Hepatocyte (in vitro differentiated cells): ENCODE measurements at places on chromosomes 2 and 18.

- no peak for DNase-seq
These were observed 189.1 kb upstream of the SALL3 start for GRCh38 chr18:78790511-78790910.

- DNase-seq = no peak
These were observed 228.9 kb downstream of the BCL11A start for GRCh38 chr2:60324536-60324935.

- peak; percentile 79 for DNase-seq
These were observed 31.5 kb upstream of the PDIA6 start for GRCh38 chr2:10844097-10844496.

- no peak for DNase-seq
These were observed 264.9 kb downstream of the ALPK2 start for GRCh38 chr18:58363767-58364540.

DNA sequence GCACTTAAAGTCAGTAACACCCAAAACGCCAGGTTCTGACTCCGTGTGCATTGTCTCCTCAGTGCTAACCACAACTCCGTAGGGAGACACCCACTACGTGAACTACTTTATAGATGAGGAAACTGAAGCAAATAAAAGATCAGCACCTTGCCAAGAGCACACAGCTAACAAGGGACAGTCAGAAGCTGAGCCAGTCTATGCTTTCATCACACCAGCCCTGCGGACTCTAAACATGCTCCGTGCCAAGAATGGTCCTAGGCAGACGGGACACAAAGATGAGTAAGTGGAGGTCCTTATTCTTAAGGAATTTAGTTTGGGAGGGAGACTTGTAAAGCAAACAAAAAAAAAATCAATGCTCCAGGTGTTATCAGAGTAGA lies 9.6 kb downstream of the MBOAT2 start:
- no peak for DNase-seq

DNA sequence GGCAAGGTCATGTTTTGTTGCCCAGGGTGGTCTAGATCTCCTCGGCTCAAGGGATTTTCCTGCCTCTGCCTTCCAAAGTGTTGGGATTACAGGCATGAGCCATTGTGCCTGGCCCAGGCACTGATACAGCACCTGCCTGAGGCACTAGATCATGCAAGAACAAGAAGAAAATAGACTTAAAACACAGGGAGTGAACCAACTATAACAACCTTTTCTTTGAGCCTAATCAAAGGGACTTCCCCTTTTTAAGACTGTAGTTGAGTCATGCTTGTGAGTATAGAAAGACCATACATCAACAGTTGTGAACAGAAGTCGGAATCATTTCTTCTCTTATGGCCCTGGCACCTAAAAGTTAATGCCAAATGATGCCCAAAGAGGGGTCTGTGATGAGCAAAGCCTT lies 47.9 kb upstream of the MAPRE2 start:
- DNase-seq = no peak

DNA sequence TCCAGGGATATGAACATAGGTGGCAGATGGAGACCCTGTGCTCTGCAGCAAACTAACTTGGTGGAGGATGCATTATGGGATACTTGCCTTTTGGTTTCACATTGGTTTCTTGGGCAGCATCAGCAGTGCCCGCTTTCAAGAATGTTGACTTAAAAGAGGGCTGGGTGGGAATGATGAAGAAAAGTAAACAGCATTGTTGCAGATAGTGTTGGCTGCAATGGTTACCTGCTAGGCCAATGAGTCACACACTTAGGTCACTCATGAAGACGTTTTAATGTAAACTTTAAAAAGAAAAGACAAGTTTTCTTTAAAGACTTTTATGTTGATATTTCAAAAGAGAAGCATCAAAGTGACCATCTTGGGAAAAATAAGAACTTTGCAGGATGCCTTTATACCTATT lies 26.1 kb upstream of the FAM237A start:
- peak; percentile 9 for DNase-seq

GRCh38 chr2:131426727-131427126 lies 49.2 kb upstream of the TUBA3D start:
- DNase-seq = no peak

- no peak for DNase-seq
These were observed 20.4 kb downstream of the LYPD6B start for GRCh38 chr2:149058936-149059335.

DNA sequence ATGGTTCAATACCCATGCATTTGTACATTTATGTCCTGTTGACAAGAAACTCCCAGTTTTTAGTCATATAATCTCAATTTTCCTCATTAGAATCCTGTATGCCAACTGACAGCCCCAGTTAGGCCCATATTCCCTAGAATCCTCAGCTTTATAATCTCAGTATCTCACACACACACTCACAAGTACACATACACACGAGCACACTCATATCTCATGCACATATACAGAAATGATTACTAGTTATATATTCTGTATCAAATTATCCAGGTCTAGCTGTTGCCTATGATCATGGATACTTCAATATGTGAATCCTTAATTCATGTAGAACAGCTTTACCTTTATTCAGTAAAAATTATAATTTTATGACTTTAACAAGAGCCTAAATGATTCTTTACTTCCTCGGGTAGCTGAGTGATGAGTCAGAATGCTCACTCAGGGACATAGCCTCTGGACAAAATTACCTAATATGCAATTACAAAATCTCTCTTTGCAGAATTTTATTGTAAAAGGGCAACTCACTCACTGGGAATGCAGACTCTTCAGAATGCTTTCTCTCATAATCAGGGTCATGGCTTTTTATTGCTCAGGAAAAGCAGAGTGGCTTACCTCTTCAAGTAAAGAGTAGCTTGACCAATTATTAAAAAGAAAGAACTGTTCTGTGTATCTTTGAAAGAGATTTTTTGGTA lies 193.6 kb upstream of the PIK3C3 start:
- DNase-seq = peak; percentile 37

DNA sequence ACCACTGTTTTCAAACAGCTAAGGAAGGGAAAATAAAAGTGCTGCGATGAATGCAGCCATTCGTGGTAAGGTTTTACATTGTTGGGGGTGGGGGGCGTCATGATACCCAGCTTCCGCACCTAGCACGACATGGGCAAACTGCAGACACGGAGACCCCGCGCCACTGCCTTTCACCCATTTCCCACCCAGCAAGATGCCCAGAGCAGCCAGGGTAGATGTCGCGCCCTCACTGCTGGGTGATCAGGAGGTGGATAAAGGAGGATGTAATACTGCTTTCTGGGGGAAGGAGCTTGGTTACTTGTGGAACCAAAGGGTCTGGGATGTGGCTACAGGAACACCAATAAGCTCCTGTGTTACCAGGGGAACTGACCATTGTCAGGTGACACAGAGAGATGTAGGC lies 138.4 kb downstream of the ZNF516 start:
- no peak for DNase-seq

GRCh38 chr2:236120141-236120601 lies 48.0 kb downstream of the GBX2 start:
- no peak for DNase-seq

- peak; percentile 29 for DNase-seq
These were observed 210.1 kb downstream of the WDR7 start for GRCh38 chr18:56861244-56861643.

DNA sequence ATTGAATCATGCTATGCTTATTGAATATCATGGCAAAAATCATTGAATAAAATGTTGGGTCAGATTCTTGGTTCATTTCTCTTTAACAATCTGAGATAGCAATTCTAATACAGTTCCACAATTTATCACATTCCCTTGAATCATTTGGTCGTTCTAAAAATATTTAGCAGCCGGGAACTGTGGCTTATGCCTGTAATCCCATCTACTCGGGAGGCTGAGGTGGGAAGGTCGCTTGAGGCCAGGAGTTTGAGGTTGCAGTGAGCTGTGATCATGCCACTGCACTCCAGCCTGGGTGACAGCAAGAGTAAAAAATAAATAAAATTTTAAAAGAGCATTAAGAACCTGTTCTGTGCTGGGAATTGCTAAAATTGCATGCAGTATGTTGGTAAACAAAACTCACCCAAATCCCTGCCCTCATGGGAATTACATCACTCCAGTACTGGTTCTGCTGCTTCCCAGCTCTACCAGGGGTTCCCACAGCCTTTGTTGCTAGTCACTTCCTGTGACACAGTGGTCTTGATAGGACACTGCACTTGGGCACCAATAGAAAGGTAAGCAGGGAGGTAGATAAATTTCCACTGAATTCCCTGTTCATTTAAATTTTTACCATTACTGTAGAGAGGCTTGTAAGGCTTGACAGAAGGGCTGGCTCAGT lies 200.4 kb downstream of the CTNNA2 start:
- DNase-seq = no peak

DNA sequence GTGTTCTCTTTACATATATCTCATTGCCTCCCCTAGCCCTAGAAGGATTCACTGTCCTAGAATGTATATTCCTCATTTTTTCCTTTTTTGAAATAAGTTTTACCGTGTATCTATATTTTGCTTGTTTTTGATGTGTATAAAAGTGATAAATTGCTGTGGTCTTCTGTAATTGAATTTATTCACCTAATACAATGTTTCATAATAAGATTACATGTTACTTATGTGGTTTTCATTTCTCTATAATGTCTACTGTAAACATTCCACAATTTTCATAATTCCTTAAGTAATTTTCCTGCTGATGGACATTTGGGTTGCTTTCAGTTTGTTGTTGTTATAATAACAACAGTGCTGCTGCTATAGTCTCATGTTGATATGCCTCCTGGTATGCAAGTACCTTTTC lies 118.2 kb downstream of the PHLPP1 start:
- DNase-seq = no peak

- no peak for DNase-seq
These were observed 102.9 kb upstream of the TGFA start for GRCh38 chr2:70656421-70657010.

- no peak for DNase-seq
These were observed 1101.4 kb downstream of the CBLN2 start for GRCh38 chr18:71442731-71443141.

- no peak for DNase-seq
These were observed 22.6 kb upstream of the SUCLG1 start for GRCh38 chr2:84481702-84482101.

DNA sequence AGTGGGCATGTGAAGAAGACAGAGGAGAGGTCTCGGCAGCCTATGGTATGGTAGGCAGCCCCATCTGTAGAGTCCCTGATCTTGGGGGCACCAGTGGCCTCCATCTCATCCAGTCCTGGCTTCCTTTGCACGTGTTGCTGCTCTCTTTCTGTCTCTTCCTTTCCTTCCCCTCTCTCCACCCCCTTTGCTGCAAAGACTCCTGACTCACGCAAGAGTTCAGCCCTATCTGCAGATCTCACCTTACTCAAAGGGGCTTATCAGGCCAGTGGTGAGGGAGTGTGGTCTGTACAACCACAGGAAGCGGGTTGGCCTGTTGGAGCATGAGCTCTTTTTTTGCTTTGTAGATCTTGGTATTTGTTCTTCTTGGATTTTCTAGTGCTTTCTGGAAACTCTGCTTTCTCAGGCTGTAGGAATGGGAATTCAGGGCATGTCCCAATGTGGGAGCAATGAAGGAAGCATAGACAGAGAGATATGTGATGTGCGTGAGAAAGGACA lies 14.6 kb upstream of the NT5DC4 start:
- no peak for DNase-seq

GRCh38 chr2:171882089-171882769 lies 11.8 kb downstream of the SLC25A12 start:
- DNase-seq = no peak

DNA sequence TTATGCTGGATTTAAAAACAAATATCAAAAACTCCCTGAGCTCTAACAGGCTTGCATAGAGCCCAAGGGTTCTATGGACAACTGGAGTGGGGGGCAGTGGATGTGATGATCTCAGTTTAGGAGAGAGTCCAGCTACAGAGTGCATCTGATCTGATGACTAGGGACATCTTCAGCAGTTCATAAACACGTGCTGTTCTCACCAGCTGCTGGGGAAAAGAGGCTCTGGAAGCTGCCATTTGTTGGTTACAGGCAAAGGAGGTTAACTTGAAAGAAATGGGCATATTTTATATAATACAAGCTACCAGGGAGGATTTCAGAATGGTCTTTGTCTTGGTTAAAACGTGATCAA lies 36.0 kb upstream of the ZNF396 start:
- no peak for DNase-seq

- DNase-seq = no peak
These were observed 489.1 kb upstream of the SMIM21 start for GRCh38 chr18:75916624-75916982.

- DNase-seq = no peak
These were observed 147.1 kb downstream of the PIEZO2 start for GRCh38 chr18:11002277-11002676.

- DNase-seq = no peak
These were observed 3.3 kb downstream of the KLHL23 start for GRCh38 chr2:169736902-169737301.

GRCh38 chr18:13376841-13377351 lies 158.3 kb downstream of the LDLRAD4 start:
- DNase-seq = no peak

GRCh38 chr2:236215761-236216333 lies 47.7 kb upstream of the GBX2 start:
- DNase-seq = no peak

DNA sequence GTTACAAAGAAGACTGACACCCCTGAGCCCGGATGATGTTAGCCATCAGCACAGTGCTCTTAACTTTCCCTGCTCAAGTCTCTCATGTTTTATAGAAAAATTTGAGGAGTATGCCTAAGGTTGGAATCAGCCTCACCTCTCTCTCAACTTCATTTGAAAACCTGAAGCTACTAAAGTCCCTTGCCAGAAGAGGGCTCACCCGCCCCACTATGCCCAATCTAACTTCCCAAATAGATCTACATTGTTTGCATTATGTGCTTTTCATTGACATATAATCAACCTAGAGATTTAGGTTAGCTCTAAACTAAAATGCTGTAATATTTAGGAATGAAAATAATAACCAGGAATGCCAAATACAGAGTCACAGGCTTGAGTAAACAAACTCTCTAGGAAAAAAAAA lies 305.4 kb downstream of the NCKAP5 start:
- no peak for DNase-seq

DNA sequence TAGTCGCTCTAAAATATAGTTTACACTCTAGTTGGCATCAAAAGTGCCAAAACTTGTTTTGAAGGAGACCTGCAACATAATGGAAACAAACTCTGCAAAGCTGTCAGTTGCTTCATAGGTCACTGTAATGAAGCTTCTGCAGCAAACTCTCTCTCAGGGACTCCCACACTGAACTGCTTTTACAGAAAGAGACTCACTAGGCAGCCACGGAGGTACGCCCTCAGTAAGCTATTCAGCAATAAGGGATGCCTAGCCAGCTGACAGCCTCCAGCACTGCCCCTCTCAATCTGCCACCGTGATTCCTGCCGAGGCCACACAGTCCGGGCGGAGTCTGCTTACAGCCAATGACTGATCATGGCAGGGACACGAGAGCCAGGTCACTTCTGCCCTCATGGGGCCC lies 51.1 kb downstream of the COLEC12 start:
- peak; percentile 39 for DNase-seq

GRCh38 chr18:59484561-59485328 lies 125.7 kb upstream of the LMAN1 start:
- peak; percentile 41 for DNase-seq

- no peak for DNase-seq
These were observed 78.2 kb downstream of the TCF4 start for GRCh38 chr18:55509631-55510324.
